Stimulated activated CD8-positive, alpha-beta memory T cell treated with anti-CD3 and anti-CD28 coated beads, Interleukin-7, amount 100 ng/mL, for 1 hour (primary cell): ENCODE measurements at places on chromosomes 4 and X.

- no peak for DNase-seq
Measured at GRCh38 chr4:15244354-15244753, 183.5 kb upstream of the C1QTNF7 start.

GRCh38 chr4:2186133-2186864 lies 55.6 kb downstream of the HAUS3 start:
- no peak for DNase-seq

GRCh38 chr4:144782345-144782744 lies 136.4 kb downstream of the HHIP start:
- DNase-seq, result no peak

DNA sequence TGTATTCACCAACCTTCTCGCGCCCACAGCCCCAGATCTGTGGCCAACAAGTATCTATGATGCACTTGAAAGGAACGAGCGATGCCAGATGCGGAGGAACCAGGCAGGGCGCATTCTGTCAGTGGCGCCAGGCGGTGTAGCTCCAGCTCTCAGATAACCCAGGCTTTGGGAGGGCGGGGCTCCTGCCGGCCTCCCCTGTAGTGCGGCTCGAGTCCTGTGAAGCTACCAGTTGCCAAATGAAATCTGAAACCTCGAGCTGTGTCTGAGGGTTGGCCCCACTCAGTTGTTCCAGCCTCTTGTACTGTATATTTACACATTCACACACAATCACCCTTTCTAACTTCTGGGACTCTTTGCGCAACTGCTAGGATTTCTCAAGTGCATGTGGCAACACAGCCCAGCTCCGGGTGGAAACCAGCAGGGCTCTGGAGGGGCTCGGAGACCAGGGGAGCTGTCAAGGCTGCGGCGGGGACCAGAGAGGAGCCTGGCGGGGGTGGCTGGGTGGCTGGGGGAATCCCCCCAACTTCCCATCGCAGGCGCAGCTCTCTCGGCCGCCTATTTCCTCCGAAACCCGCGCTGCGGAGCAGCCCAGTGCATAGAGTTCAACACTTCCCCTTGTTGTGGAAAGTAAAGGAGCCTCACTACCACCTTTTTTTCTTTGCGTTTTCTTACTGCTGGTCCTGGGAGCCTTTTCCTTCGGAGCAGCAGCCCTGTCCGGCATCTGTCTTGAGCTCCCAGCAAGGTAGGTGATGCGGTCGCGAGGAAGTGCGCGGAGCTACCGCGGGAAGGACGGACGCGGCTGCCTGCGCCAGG lies at the start of gene ARHGAP24:
Gene ARHGAP24, plus strand, starts transcription at position 333 of the 813 bp plus-strand sequence.
- no peak for DNase-seq

- DNase-seq, result no peak
Measured at GRCh38 chrX:39174772-39175417, 373.6 kb downstream of the MID1IP1 start.

DNA sequence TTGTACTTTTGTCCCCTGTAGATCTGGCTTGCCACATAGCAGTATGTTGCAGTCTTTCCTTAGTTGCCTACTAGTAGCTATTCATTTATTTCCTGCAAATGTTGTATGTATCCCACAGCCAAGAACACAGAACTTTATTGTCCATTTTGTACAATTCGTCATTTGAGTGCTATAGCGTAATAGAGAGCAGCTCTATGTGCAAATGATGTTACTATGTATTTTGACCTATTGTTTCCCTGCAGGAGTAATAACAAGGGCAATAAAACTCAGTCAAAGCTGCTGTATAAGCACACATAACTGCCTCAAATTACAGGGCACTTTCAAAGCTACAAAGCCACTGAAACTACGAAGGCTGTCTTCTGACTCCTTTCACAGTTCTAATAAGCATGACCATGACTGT lies 48.1 kb downstream of the NRK start:
- no peak for DNase-seq

DNA sequence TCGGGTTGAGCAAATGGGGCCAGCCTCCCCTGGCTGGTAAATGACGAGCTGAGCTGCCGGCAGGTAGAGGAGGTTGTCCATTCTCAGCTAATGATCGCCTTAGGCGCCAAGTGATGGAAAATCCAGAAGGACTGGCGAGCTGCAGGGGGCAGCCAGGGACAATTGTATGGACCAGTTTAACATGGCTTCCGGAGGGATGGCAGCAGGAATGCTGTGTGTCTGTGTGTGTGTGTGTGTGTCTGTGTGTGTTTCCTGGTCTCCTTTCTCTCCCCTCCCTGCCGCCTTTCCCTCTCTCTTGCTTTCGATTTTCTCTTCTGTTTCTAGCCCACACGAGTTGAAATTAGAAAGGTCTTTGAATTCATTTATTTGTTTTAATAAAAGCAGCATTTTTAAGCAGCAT lies 45.2 kb upstream of the BCOR start:
- no peak for DNase-seq
